ENCODE measurements at places on chromosomes 5 and 9.

- no peak for DNase-seq
Measured at GRCh38 chr5:56430422-56430821, 197.3 kb upstream of the ANKRD55 start.

GRCh38 chr9:128258326-128258725, 17.5 kb downstream of the GOLGA2 start:
- no peak for DNase-seq

DNA sequence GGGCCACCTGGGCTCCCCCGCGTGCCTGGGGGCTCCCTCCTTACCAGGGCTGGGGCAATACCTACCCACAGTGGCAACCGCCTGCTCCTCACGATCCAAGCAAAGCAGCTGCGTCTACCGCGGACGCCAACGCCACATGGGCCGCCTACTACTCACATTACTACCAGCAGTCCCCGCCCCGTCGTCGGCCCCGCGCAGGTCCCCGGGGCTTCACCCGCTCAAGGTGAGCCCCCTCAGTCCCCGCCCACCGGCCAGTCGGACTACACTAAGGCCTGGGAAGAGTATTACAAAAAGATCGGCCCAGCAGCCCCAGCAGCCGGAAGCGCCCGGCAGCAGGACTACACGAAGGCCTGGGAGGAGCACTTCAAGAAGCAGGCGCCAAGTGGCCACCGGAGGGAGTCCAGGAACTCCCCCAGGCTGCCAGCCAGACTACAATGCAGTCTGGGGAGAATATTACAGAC, 106.0 kb upstream of the MTAP start:
- DNase-seq, result no peak

- DNase-seq, result no peak
Measured at GRCh38 chr9:3955305-3955687, 344.6 kb downstream of the GLIS3 start.

DNA sequence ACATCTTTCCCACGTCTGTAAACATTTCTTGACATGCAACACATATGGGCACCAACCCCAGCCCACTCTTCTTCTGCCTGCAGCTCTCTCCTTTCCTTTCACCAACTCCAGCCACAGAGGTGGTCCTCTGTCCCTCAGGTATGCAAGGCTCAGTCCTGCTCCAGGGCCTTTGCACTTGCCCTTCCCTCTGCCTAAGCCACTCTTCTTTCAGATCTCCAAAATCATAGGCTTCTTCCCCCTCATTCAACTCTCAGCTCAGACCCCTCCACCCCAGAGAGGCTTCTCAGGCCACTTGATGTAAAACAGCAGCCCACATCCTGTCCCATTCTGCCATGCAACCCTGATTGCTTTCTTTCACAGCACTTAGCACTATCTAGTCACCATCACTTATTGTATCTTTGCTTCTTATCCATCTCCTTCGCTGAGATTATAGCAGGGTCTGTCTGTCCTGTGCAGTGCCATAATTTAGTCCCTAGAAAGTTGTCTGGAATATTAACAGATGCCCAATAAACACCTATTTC, 3.4 kb downstream of the LIFR start:
- DNase-seq, result no peak
